ENCODE measurements at places on chromosomes 13 and 19.

DNA sequence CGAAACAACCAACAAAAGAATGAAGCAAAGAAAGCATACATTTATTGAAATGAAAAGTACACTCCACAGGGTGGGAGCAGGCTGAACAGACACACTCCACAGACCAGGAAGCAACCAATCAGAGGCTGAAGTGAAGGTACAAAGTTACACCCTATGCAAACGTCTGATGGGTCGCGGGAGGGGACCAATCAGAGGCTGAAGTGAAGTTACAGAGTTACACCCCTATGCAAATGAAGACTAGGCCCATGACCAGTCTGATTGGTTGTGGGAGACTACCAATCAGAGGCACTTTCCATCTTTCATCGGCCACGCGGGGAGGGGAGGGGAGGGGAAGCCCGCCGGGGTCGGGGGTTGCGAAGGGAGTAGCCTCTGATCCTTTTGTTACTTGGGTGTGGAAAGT lies 12.4 kb upstream of the FBL start:
- no peak for DNase-seq

GRCh38 chr19:39430675-39431593 lies 4.8 kb downstream of the RPS16 start:
- peak; percentile 72 for DNase-seq

DNA sequence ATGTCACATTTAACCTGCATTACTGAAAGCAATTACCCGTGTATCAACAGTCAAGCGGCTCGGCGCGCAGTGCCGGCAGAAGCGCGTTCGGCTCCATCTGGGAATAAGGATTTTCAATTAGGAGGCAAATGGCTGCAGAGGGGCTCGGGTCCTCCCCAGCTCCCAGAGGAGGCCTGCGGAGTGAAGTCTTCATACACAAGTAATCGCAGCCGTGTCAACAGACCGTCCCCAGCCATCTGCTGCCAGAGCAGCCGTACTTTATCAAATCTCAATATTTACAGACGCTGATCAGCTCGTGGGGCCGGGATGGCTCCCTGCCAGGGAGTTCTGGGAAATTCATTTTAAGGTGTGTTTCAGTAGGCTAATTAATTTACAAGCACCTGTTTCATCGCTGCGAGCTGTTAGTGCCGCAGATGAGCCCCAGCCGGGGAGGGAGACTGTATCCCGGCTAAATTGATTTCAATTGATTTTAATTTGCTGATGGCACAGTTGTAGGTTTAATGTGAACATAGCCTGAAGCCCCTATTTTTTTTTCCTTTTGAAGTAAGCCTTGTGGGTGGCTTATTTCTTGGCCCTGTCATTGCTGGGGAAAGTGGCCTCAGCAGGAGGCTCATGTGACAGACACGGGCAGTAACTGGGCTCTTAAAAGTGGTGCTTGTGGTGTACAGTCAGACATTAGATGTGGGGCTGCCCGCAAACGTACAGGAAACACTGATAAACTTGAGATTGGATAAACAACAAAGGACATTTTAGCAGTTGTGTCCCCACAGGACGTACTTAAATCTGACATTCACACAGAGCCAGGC lies 252.7 kb downstream of the TEX29 start:
- no peak for DNase-seq

GRCh38 chr19:4122480-4122879 lies 1.4 kb downstream of the MAP2K2 start:
- no peak for DNase-seq

GRCh38 chr13:39501702-39502324 lies 101.2 kb downstream of the LHFPL6 start:
- DNase-seq: no peak

DNA sequence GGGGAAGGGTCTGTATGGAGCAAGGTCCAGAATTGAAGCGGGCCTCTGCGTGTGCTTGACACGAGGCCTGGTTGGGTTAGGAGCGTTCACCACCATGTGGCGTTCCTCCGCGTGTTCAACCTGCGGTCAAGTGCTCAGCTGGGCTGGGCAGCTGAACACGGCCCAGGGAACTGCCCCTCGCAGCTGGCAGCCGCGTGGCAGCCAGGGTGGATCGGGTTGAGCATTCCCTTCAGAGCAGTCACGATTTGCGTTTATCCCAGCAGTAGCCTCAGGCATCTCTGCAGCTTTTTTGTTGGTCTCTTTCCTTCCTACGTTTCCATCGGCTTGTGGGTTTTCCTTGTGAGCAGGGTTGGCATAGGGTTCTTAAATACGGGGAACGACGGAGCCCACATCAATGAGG lies 28.7 kb upstream of the F2RL3 start:
- DNase-seq: no peak

DNA sequence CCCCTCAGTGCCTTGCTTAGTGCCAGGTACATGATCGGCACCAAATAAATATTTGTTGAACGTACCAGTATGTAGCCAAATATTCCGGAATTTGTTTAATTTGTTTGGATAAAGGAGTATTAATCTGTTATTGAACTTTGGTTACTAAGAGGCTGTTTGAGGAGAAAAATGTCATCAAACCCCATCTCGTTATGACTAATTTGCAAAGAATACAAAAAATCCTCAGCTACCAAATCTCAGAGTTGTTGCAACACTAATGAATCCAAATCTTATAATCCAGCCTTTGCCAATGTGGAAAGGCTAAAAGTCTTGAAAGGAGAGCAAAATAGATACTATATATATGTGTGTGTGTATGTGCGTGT lies 79.5 kb downstream of the KLF5 start:
- no peak for DNase-seq

DNA sequence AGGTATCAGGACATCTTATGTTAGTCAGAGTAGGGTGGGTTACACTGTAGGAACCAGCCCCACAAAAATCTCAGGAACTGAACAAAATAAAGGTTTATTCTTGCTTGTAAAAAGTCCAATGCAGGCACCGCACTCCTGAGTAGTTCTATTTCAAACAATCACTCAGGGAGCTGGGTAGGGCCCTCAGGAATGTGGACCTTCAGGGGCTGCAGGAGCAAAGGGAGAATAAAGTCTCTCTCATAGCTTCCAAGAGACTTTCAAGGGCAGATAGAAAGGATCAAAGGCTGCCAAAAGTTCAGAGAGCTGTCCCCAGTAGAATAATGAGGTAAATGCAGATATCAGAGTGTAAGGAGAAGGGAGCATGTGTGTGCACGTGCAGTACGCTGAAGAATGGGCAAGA lies 49.4 kb downstream of the RUBCNL start:
- no peak for DNase-seq

- no peak for DNase-seq
Measured at GRCh38 chr19:18898607-18899408, 2.9 kb upstream of the CERS1 start.

- DNase-seq: no peak
Measured at GRCh38 chr13:101654883-101655282, 202.4 kb downstream of the ITGBL1 start.

DNA sequence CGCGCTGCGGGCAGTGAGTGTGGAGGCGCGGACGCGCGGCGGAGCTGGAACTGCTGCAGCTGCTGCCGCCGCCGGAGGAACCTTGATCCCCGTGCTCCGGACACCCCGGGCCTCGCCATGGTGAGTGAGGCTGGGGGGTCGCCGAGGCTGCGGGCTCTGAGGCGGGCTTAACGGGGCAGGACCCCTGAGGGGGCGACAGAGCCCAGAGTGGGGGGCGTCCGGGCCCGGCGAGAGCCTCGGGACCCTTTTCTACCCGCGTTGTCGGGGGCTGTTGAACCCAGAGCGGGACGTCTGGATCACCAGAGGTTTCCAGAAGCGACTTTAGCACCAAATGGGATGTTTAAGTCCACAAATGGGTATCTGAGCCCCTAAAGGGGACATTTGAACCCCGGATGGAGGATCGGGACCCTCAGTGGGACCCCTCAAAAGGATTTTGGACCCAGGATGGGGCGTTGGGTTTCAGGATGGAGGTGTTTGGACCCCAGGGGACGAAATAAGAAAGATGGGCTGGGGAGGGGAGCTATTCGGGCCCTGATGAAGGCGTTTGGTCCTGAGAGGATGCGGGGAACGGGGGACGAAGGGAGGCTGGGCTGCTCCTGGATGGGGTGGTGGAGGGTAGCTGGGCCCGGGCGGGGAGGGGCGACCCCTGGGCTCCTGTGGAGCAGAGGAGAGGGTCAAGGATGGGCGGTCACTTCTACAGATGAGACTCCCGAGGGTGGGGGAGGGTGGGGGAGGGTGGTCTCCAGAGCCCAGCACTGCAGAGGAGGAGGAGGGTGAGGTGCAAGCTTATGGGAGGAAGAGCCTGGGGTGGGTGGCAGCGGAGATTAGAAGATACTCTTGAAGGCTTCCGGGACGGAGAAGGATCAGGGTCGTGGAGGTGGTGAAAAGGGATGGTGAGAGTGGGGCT lies at the start of gene CALM3:
CALM3 (plus strand) TSS at position 13 of the 907 bp plus-strand sequence; CDS start at position 118, 105 bp downstream.
- DNase-seq: no peak

DNA sequence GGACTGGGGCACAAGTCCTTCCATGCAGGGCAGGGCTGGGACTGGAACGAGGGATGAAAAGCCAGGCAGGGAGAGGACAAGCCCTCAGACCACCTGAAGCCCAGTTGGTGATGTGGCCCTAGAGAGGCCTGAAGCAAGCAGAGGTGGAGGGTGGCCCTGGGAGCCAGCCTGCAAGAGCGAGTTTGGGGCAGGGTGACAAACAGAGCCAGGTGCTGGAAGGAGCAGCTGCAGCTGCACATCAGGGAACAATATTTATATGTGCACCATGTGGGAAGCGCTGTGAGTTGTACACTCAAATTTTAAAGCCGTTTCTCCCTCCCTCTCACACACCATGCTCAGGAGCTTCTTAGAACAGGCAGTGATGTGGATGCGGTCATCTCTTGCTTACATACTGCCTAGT lies 67.8 kb downstream of the FGF9 start:
- no peak for DNase-seq

DNA sequence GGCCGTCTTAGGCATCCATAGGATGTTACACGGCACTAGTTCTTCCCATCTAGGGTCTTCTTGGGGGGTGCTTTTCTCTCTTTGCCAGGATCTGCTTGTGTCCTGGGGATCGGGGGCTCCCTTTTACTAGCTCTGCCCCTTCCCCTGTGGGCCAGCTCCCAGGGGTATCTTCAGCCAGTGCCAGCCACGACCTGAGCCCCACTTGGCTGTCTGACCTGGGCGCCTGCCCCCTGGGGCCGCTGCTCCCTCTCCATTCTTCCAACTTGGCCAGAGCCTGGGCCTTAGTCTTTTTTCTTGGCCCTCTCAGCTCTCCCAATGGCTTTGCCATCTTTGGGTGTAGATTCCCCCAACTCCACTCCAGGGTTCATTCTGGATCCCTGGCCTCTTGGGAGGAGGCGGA lies 3.1 kb downstream of the PRKACA start:
- no peak for DNase-seq

DNA sequence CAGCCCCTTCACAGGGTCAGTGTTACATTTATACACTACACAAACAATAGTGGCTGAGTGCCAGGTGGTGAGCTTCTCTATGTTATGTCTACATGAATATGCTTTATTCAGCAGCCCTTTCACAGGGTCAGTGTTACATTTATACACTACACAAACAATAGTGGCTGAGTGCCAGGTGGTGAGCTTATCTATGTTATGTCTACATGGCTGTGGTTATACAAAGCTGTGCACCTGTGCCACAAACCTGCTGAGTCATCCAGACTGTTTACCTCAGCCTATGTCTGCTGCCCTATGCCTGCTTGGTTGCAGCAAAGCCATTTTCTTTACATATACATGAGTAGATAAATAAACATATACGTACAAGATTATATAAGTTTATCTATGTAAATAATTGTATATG lies 76.5 kb downstream of the ZNF726 start:
- DNase-seq: no peak

- DNase-seq: peak; percentile 75
Measured at GRCh38 chr19:38095411-38096308, 128.4 kb downstream of the DPF1 start.

DNA sequence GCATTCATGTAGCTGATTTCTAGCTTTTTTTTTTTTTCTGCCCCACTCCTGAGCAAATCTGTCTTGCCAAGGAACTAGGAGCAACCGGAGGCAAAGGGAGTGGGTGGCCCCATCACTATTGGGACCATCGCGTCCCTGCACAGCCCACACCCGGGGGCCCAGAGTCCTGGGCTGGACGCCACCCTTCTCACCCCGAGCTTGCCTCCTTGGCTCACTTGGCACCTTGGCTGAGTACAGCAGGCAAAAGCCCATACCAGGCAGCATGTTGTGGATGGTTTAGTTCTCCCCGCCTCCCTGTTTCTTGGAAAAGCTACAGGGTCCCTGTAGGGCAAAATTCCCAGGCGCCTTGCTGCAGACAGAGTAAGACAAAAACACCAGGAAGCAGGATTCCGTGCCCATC lies 13.7 kb downstream of the SMIM24 start:
- DNase-seq: no peak

GRCh38 chr13:78655906-78656305 lies 3.0 kb downstream of the OBI1 start:
- DNase-seq: no peak

GRCh38 chr13:109273326-109273751 lies 513.0 kb downstream of the IRS2 start:
- DNase-seq: no peak

- no peak for DNase-seq
Measured at GRCh38 chr13:49307365-49307764, 59.6 kb downstream of the CDADC1 start.

- no peak for DNase-seq
Measured at GRCh38 chr13:65300220-65300619, 1929.9 kb downstream of the PCDH9 start.

- DNase-seq: no peak
Measured at GRCh38 chr13:109720758-109721184, 65.6 kb downstream of the IRS2 start.

- no peak for DNase-seq
Measured at GRCh38 chr13:30877335-30877734, 28.7 kb upstream of the MEDAG start.

DNA sequence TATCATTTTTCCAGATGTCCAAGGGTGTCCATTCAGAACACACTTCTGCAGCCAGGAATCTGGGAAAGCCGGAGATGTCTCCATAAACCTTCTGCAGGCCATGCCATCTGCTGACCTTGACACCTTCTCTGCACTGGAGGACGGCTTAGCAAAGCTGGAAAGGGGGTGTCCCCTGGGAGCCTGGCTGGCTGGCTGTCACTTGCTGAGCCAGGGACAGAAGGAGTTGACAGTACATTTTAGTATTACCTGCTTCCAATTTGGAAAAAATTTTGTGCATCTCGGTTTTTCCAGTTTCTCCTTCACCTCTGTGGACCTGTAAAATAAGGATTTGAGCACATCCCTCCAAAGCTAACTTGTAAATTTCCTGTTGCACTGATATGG lies 8.1 kb upstream of the CHST8 start:
- no peak for DNase-seq

GRCh38 chr19:33192010-33192409 lies 2.1 kb upstream of the LRP3 start:
- no peak for DNase-seq

GRCh38 chr13:42149136-42149535 lies 100.7 kb downstream of the DGKH start:
- DNase-seq: no peak

GRCh38 chr19:45677351-45678230 lies 9.6 kb downstream of the GIPR start:
- peak; percentile 89 for DNase-seq
